ENCODE measurements at places on chromosomes 4 and X.

DNA sequence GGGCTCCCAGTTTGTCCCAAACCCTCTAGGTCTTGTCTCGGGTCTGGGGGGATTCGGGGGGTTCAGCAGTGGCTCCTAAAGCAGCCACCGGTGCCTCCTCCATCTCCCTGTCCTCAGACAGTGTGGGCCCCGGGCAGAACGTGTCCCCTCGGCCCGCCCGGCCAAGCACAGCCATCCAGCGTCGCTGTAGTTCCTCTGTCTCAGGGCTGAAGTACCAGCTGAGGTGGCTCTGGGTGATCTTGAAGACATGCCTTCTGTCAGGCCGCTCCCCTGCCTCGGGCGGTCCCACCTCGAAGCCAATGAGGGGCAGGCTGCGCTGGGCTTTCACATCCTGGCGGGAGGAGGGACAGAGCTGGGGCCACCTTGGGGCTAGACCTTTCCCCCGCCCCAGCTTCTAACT lies 5.9 kb downstream of the TSR2 start:
- DNase-seq, result no peak

GRCh38 chr4:99024481-99025275 lies 29.2 kb downstream of the METAP1 start:
- no peak for DNase-seq

DNA sequence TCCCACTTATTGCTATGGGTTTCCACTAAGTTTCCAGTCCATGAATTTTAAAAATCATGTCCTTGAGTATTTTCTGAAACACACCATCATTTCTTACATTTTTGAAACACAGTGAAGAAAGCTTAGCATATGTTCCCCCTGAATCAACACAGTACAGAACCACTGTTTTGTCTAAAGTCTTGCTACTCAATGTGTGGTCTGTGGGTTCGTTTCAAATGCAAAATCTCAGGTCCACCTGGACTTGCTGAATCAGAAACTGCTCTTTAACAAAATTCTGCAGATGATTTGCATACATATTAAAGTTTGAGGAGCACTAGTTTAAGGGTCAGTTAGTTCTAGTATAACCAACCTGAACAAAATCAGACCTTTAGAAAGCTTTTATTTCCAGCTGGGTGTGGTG lies 60.4 kb downstream of the SUPT20HL2 start:
- DNase-seq, result no peak

DNA sequence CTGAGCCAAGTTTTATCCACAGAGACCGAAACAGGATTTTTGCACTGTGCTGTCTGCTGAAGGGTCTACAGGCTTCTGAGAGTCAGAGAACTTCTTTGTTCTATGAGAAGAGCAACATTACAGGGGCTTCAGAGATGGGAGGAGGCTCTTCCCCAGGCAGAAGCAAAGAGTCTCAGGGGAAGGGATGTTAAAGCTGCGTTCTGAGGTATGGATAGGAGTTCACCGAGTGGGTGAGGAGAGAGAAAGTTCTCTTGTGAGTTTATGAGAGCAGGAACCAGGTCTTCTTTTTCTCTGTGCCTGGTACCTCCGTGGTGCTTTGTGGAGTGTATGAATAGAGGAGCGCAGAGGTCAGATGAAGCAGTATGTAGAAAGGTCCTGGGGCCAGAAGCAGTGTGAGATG lies 155.1 kb downstream of the PDGFRA start:
- DNase-seq, result no peak

DNA sequence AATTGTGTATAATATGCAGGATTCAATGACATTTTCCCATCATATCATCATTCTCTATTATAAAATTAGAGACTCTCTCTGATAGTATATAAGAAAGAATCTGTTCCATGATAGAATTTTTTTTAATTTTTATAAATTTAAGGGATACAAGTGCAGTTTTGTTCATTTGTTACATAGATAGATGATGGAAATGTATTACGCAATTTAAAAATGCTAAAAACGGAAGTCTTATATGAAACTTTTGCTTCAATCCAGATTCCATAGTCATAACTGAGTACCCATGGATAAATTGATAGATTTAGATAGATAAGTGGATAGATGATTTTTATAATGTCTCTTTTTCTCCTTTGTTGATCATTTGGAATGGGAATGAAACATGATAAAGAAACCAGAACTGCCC lies 24.9 kb upstream of the MAGEB2 start:
- no peak for DNase-seq
